ENCODE measurements at places on chromosomes 5 and 9. TPM values are rescaled to one million over a fixed set of nuclear protein-coding genes. Genes with fewer than 3 reads are reported as not detected.

- no peak for DNase-seq
Measured at GRCh38 chr9:114225561-114226212, 70.3 kb downstream of the COL27A1 start.

DNA sequence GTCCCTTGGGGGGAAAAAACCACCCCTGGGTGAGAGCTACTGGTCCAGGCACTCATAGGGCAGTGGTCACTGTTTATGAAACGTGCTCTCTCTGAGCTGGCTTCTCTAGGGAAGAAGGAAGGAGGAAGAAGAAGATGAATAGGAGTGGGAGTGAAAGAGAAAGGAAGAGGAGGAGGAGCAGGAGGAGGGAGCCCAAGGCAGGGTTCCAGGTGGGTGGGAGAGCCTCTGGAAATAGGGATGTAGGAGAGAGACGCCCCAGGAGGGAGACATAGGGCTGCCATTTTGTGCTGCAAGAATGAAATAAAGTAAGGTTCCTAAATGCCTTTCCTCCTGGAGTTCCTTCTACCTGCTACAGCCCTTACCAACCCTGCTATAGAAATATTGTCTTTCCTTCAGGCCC is 65.7 kb downstream of the PCDH1 start:
- no peak for DNase-seq

- no peak for DNase-seq
Measured at GRCh38 chr5:146765089-146765832, 113.3 kb downstream of the PPP2R2B start.

AK6 gene
- total RNA-seq, result 23.6 TPM

Data from uterus (tissue), 4 donors.